Natural killer cell (primary cell): ENCODE measurements at places on chromosomes 3 and 15. TPM values are rescaled to one million over a fixed set of nuclear protein-coding genes. Genes with fewer than 3 reads are reported as not detected.
A peak's percentile ranks its signal among the peaks of the same experiment; 100 is the strongest.

DNA sequence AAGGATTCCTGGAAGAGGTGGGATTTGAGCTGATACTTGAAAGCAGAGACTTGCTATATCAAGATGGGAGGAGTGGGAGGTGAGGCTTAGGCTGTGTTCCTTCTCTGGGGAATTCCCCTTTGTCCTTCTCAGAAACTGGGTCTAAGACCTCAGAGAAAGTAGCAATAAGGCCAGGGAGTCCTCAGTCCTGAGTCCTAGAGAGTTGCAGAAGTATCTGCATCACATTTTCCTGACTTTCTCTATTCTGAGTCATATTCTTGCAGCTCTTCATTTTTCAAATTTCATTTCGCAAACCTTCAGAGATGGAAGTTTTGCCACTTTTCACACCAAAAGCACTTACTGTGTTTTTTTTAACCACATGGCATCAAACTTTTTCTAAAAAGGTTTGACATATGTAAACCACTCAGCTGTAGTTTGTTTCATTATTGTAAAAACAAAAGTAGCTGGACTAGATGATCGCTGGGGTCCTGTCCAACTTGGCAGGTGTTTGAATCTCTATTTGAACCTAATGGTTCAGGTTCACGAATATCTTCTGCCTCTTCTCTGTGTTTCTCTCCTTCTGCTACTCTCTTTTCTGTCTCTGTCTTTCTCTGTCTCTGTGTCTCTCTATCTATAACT, 21.3 kb downstream of the COLQ start:
- peak; percentile 29 for DNase-seq
- peaks cover 52% of the 10 kb centered on the region for H3K4me1 ChIP-seq
- H3K27me3 ChIP-seq = no peaks in the 10 kb centered on the region
- H3K4me3 ChIP-seq = no peak overlapping the region
- peaks cover 2% of the 10 kb centered on the region for H3K36me3 ChIP-seq
- H3K27ac ChIP-seq = peak overlapping the region; percentile 57

DNA sequence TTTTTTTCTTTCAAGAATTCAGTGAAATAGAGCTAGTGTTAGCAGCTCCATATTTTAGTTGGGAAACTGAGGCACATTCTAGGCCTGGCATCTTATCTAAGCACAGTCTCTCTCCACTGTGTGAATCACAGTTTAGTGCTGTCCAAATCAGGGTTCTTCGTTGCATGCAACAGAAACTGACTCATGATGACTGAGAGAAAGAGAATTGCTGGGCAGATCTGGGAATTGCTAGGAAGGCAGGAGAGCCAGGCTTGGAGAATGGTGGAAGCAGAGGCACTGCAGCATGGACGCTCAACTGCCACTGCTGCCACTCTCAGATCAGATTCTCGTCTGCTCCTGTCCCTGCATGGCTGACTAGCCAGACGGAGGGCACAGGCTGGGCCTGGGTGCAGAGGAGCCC, 40.7 kb upstream of the CHST2 start:
- peaks cover 7% of the 10 kb centered on the region for H3K4me1 ChIP-seq
- DNase-seq = no peak
- no peaks in the 10 kb centered on the region for H3K27me3 ChIP-seq
- no peak overlapping the region for H3K4me3 ChIP-seq

DNA sequence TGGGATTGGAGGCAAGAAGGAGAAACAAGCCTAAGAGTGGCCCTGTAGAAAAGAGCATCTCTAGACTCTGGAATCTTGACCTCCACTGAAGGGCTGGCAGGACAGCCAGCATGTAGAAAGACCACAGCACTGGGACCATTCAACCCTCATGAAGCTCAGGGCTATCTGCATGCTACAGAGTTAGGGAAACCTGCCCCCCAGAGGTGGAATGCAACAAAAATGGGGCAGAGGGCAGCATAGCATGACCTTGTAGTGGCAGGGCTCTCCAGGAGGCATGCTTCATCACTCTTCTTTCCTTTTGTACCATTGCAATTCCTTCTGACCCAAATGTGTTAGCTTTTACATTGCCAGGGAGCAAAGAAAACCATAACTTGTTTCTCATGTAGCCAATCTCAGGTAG, 445.4 kb downstream of the EPHB1 start:
- no peaks in the 10 kb centered on the region for H3K4me1 ChIP-seq
- no peak overlapping the region for H3K27ac ChIP-seq
- H3K36me3 ChIP-seq = no peaks in the 10 kb centered on the region
- H3K27me3 ChIP-seq = no peaks in the 10 kb centered on the region
- H3K4me3 ChIP-seq = no peak overlapping the region

GRCh38 chr3:168121184-168122017, 25.7 kb upstream of the GOLIM4 start:
- no peaks in the 10 kb centered on the region for H3K36me3 ChIP-seq
- no peaks in the 10 kb centered on the region for H3K27me3 ChIP-seq
- no peak overlapping the region for H3K27ac ChIP-seq
- no peak for DNase-seq

DNA sequence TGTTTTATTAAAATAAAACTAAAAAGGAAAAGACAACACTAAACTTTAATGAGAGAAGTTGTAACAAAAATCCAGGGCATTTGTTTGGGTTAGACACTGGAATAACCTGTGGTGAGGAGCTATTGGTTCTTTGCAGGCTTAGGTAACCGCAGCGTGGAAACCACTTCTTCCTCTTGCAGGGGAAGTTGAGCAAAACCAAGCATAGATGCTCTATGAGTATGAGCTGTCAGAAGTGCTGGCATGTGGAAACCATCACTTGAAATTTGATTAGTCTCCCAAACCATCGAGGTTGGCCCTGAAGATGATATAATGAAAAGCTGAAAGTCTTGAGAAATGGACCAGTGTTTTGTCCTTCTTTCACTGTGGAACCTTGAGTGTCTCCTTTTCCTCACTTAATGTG, 127.1 kb upstream of the RBMS3 start:
- DNase-seq = no peak
- no peaks in the 10 kb centered on the region for H3K4me1 ChIP-seq
- no peaks in the 10 kb centered on the region for H3K27me3 ChIP-seq
- no peak overlapping the region for H3K4me3 ChIP-seq
- H3K27ac ChIP-seq = no peak overlapping the region

The BSN gene
- 0.35 TPM for total RNA-seq

The SLC22A13 gene
- 0.85 TPM for total RNA-seq

The ULK3 gene
- total RNA-seq = 54.8 TPM
